ENCODE measurements at places on chromosomes 2 and 18.

DNA sequence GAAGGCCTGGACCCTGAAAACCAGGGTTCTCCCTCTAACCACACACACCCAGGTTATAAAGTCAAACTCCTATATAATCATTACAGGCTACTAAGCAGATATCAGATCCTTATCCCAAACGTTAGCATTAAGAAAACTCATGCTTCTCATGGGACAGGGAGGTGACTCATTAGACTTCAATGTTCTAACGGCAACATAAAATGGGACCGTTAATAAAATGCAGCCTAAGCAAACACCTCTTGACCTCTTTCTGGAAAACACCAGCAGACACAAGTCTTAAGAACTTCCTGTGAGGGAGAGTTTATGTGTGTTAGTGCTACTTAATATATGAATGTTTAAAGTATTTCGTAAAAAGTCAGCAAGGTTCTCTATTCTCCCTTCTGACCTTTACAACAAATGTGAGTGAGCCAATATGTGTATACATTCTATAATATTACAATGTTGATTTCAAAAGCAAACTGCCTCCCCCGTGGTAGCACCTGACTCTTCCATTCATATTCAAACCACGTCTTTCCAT, 31.7 kb downstream of the LPIN2 start:
- DNase-seq = no peak

DNA sequence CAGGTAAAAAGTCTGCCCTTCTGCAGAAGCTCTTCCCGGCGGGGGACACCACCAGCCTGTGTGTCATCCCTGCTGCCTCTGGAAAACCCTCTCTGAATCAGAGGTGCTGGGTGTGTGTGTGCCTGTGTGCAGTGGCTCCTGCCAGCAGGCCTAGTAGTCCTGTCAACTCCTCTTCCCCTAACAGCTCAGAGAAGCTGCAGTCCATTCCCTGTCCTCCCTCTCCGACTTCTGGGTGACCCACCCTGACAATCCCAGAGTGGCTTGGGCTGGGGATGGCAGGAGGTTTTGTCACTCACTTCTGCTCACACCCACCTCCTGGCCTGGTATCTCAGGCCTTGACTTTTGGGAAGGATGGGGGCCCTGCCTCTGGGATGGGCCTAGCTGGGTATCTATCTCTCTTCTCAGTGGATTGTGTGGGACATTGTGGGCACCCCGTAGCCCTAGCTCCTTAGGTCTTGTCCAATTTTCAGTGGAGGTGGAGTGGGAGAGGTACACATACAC, 2.3 kb downstream of the WNT10A start:
- DNase-seq = no peak

GRCh38 chr2:175147186-175147585, 20.8 kb downstream of the ATF2 start:
- DNase-seq = no peak

DNA sequence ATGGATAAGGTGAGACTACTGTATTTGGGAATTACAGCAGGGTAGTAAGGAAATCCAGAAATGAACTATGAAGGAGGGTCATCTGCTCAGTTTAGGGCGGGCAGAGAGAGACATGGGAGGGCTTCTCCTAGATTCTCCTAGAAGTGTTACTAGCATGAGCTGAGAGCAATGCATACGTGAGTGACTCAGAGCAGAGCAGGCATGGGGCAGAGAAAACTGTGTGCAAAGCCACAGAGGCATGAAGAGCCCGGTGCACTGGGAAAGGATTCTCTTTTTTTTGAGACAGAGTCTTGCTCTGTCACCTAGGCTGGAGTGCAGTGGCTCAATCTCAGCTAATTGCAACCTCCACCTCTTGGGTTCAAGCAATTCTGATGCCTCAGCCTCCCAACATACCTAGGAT, 116.2 kb downstream of the SOCS6 start:
- no peak for DNase-seq

DNA sequence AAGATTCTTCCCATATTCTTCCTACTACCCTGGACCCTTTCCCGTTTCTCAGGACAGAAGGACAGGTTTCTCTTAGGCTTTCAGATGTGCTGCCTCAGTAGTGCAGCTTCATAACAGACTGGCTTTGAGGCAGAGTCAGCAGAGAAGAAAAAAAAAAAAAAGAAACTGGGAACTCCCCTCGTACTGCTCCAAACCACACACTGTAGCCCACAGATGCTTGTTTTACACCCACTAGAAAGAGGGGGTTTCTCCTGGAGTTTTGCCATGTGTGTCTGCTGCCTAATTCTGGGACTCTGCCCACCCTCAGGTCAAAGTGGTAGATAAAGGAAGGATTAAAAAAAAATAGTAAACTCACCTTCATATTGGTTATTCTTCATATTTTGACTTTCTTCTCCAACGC, 95.9 kb downstream of the NCOA1 start:
- no peak for DNase-seq

- DNase-seq = no peak
These were observed 109.3 kb downstream of the MBP start for GRCh38 chr18:77023102-77023782.
